ENCODE measurements at places on chromosomes 13 and 19.

GRCh38 chr19:18649371-18650020 is 12.7 kb downstream of the KLHL26 start:
- no peak for DNase-seq

DNA sequence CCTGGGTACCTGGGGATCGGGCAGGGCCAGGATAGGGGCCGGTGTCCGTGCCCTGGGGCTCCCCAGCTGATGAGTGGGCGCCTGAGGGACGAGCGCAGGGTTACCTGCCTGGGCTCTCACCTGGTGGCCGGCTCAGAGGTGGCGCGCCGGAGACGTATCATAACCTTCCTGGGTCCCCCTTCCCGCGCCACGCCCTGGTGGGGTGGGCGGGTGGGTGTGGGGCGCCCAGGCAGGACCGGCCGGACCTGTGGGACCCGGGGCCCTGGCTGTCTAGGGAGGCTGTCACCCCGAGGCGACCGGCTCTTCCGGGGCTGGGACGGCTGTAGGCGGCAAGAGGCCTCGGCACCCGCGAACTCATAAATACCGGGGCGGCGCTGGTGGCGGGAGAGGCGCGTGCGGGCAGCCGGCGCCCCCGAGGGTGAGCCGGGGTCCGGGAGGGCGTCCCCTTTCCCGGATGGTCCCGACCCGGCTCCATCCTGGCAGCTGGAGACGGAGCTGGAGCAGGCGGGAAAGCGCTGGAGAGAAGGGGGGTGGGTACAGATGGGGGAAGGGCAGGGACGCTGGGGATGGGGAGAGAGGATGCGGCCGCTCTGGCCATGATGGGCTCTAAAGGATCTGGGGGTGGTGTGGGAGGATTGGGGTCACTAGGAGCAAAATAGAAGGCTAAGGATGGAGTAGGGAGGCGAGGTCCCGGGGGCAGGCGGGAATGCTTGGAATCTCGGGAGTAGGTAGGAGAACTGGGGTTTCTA is at the start of gene ACP7:
Gene ACP7 (plus strand): TSS at position 386 of the 749 bp plus-strand sequence. CDS start 902 bp downstream, outside the sequence.
- DNase-seq: no peak

GRCh38 chr13:44523146-44524015 is 52.7 kb downstream of the TSC22D1 start:
- DNase-seq: no peak

GRCh38 chr19:52786078-52786463 is 520 bp downstream of the ZNF600 start:
- no peak for DNase-seq

DNA sequence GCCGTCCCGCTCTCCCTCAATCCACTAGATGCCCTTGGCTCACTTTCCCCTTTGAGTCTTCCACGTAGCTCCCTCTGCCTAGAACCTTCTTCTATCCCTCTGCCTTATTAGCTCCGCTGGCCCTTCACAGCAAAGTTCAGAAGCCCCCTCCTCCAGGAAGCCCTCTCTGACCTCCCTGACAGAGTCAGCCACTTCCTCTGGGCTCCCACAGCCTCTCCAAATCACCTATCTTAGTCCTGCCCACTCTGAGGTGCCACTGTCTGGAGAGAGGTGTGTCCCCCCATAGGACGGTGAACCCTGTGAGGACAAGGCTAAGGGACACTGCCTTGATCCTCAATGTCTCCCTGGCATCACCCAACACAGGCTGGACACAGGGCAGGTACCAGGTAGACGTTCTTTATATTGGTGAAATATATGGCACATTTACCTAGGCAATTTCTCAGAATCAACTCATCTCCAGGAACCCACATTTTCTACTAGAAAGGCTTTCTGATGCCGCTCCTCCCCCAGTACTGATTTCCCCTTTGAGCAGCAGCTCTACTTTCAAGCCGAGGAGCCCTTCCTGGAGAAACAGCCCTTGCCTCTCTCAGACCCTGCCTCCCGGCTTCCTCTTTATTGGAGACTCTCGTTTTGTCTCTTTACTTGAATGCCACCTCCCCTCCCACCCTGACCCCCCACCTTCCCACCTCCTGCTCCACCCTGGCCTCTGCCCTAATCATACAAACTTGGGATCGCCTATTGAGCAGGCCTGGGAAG is 3.4 kb upstream of the TGFB1 start:
- DNase-seq: no peak

GRCh38 chr19:51107406-51108065 is 673 bp downstream of the CTU1 start:
- DNase-seq: no peak

GRCh38 chr19:40607311-40608239 is 6.4 kb downstream of the LTBP4 start:
- no peak for DNase-seq

DNA sequence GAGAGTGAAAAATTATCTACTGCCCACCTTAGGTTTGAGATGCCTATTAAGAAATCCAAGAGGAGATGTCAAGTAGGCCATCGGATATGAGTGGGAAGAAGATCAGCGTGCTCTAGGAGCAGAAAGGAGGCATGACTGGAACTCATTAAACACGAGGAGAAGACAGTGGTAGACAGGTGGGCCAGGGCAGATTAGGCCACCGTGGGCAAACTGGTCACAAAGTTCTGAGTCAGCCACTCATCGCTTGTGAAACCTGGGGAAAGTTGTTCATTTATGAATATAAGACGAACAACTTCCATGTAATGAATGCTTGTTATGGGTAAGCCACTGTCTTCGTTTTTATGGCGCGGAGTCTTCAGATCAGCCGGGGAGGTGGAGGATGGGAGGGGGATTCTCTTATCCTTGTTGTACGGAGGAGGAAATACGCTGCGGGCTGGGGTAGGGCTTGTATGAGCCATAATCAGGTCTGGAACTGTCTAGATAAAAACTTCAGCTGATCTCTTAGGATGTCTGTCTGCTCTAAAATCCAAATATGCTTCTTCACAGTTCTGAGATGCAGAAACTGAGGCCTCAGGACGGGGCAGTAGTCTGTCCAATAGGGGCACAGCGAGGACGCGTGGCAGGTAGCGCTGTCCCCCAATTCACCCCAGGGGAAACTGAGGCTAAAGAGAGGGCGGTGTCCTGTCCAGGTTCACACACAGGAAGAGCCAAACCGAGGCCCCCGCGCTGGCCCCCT is 1.1 kb upstream of the ZNF444 start:
- peak; percentile 14 for DNase-seq

DNA sequence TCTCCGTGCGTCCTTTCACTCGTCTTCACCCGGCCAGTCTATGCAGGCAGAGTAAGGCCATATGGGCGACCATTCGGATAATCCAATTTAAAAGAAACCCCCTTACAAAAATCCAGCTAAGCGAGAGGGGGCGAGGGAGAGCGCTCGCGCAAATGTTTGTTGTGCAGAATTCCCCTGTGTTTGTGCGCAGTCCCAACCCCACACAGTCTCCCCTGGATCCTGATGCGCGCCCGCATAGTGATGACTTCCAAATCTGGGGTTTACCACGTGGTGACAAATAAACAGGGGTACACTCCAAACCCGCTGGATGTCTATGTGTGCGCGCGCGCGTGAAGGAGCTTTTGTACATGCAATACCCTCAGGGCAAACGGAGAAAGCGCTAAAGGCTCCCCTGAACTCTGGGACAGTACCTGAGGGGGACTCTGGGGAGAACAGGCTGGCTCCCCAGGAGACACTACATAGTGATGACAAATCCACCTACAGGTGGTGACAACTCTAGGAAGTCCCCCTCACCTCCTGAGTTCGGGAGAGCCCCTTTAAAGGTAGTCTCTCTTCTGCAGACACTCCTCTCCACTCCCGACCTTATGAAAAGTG is 8.5 kb downstream of the SOX21 start:
- no peak for DNase-seq

GRCh38 chr13:98269386-98269785 is 92.3 kb upstream of the RNF113B start:
- no peak for DNase-seq

DNA sequence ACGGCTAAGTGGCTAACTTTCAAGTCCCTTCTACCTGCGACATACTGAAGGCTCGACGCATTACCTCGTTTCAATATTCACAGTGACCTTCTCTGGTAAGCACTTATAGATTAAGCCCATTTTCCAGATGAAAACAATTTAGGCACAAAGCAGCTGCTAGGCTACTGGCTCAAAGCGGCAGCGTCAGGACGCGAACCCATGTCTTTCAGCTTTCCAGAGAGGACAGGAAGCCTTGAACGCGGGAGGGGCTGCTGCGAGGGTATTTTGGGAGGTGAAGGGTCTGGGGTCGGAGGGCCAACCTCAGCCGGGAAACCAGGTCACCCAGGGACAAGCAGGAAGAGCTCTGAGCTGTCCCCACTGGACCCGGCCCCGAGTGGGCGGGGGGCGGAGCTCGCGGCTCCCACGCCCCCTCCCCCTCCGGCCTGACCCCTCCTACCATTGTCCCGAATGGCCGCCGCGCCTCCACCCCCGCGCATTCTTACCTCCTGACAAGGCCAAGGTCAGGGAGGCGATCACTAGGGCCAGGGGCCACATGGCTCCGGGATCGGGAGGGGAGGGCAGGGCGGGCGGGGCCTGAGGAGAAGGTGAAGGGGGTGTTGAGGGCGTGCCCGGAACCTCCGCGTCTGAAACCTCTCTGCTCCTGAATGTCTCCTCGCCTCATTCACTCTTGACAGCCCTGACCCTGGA is at the start of gene KLK13:
Gene KLK13 (minus strand): TSS at position 559 of the 687 bp plus-strand sequence. CDS start 25 bp downstream, at position 534.
- DNase-seq: no peak

All from NB4 (cell line).